CD4-positive, CD25-positive, alpha-beta regulatory T cell (primary cell): ENCODE measurements at places on chromosomes 5 and 9. TPM values are rescaled to one million over a fixed set of nuclear protein-coding genes. Genes with fewer than 3 reads are reported as not detected.

Gene WDR70
- 15.9 TPM for polyA plus RNA-seq

Gene CDC20B
- not detected for polyA plus RNA-seq

Gene IL33
- not detected for polyA plus RNA-seq

DNA sequence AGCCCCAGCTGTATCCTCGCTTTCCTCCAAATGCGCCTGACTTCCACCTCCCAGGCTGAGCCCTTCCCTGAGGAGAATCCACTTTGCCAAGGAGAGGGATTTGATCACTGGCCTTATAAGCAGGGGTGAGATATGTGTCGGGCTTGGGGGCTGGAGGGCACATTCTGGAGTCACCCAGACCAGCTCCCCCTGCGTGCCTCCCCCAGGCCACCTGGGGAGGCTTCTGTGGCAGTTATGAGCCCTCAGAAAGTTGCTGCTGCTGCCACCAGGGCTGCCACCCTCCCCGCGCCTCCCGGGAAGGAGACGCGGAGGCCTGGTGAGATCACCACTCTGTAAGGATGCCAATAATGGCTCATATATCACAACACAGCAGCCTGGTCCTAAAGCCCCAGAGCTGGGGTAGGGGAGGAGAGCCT, 211.5 kb downstream of the PAPPA start:
- no peak overlapping the region for H3K4me3 ChIP-seq
- no peak for DNase-seq
- H3K27me3 ChIP-seq, result no peaks in the 10 kb centered on the region
- no peaks in the 10 kb centered on the region for H3K36me3 ChIP-seq
- no peaks in the 10 kb centered on the region for H3K4me1 ChIP-seq

GRCh38 chr5:160175438-160176218, 53.7 kb upstream of the FABP6 start:
- H3K4me1 ChIP-seq, result no peaks in the 10 kb centered on the region
- no peak overlapping the region for H3K27ac ChIP-seq
- H3K27me3 ChIP-seq, result no peaks in the 10 kb centered on the region

GRCh38 chr5:36944607-36945225, 68.1 kb downstream of the NIPBL start:
- no peak overlapping the region for H3K27ac ChIP-seq
- H3K4me3 ChIP-seq, result no peak overlapping the region
- H3K36me3 ChIP-seq, result peaks cover 2% of the 10 kb centered on the region

- DNase-seq, result peak; percentile 4
- H3K4me3 ChIP-seq, result peak overlapping the region; percentile 76
- peaks cover 3% of the 10 kb centered on the region for H3K36me3 ChIP-seq
- peaks cover 34% of the 10 kb centered on the region for H3K4me1 ChIP-seq
- H3K27me3 ChIP-seq, result no peaks in the 10 kb centered on the region
- H3K27ac ChIP-seq, result peak overlapping the region; percentile 52
Observed at GRCh38 chr5:32280656-32281081, 32.1 kb downstream of the MTMR12 start.

- no peak overlapping the region for H3K4me3 ChIP-seq
- H3K27ac ChIP-seq, result no peak overlapping the region
- no peaks in the 10 kb centered on the region for H3K4me1 ChIP-seq
- no peaks in the 10 kb centered on the region for H3K36me3 ChIP-seq
Observed at GRCh38 chr9:96158909-96159575, 142.9 kb downstream of the HSD17B3 start.

DNA sequence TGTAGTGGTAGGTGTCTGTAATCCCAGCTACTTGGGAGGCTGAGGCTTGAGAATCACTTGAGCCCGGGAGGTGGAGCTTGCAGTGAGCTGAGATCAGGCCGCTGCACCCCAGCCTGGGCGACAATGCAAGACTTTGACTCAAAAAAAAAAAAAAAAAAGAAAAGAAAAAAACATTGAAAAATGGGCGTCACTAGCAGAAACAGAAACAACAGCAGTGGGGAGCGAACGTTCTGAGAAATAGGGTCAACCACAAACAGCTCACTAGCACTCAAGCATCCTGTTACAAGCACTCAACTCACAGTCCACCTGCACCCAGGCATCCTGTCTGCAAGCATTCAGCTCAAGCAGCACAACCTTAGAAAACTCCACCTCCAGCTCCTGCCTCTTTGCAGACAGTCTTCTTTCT, 17.2 kb downstream of the TRIM14 start:
- peak overlapping the region; percentile 87 for H3K27ac ChIP-seq
- H3K4me1 ChIP-seq, result peaks cover 99% of the 10 kb centered on the region
- peak overlapping the region; percentile 86 for H3K4me3 ChIP-seq
- H3K27me3 ChIP-seq, result no peaks in the 10 kb centered on the region

DNA sequence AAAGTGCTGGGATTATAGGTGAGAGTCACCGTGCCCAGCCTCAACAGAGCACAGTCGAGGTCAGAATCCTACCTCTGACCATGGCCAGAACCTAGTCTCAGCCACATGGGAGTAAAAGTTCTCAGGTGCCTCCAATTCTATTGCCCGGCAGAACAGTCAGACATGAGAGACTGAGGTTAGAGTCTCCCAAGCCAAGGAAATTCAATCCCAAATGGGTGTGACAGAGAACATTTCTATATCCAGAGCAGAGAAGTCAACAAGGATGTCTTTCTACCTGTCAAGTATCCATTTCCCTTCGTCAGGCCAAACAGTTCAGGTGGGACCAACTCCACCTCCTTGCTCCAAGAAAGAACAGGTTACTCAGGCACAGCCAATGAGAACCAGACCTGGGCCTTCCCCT, 10.5 kb downstream of the ANXA6 start:
- no peak overlapping the region for H3K4me3 ChIP-seq
- H3K4me1 ChIP-seq, result peaks cover 100% of the 10 kb centered on the region
- no peak overlapping the region for H3K27ac ChIP-seq

Gene INSL6
- not detected for polyA plus RNA-seq

DNA sequence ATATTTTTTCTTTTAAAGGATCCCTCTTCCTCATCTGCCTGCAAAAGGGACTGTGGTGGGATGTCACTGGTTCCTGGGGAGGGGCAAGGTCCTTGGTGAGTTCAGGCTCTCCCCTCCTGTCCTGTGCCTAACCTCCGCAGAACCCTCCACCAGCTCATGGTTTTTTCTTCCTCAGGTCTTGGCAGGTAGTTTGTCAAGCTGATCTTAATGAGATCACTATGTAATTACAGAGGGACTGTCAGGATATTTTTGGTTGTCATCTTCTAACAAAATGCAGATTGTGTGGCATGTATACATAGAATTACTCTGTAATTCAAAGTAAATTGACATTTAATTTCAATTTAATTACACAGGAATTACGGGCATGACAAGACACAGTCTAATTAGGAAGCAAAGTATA, 150.3 kb upstream of the SEMA6A start:
- no peaks in the 10 kb centered on the region for H3K36me3 ChIP-seq
- H3K4me1 ChIP-seq, result no peaks in the 10 kb centered on the region
- H3K4me3 ChIP-seq, result no peak overlapping the region
- DNase-seq, result no peak

GRCh38 chr9:115591584-115591984, 473.6 kb upstream of the TNC start:
- DNase-seq, result no peak
- peaks cover 2% of the 10 kb centered on the region for H3K27me3 ChIP-seq
- no peaks in the 10 kb centered on the region for H3K4me1 ChIP-seq
- no peak overlapping the region for H3K27ac ChIP-seq
- H3K4me3 ChIP-seq, result no peak overlapping the region

DNA sequence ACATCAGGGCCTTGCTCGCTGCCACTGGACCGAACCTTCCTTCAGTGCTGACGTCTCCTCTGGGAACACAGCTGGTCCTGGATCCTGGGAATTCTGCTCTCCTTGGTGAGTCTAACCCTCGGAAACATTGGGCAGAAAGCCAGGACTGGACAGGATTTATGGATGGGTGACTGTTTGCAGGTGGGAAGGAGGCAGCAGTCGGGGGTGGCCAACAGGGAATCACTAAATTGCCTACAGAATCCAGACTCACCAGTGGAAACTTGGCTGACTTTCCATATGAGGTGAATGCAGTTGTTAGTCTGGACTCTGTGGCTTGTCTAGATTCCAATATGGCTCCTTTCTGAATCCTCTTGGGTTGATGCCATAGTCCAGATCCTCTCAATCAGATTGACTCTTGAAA, 203.1 kb downstream of the SAXO1 start:
- no peaks in the 10 kb centered on the region for H3K27me3 ChIP-seq
- H3K4me3 ChIP-seq, result no peak overlapping the region
- H3K36me3 ChIP-seq, result no peaks in the 10 kb centered on the region
- H3K27ac ChIP-seq, result no peak overlapping the region
- DNase-seq, result no peak

Gene KIF27
- 1.3 TPM for polyA plus RNA-seq

DNA sequence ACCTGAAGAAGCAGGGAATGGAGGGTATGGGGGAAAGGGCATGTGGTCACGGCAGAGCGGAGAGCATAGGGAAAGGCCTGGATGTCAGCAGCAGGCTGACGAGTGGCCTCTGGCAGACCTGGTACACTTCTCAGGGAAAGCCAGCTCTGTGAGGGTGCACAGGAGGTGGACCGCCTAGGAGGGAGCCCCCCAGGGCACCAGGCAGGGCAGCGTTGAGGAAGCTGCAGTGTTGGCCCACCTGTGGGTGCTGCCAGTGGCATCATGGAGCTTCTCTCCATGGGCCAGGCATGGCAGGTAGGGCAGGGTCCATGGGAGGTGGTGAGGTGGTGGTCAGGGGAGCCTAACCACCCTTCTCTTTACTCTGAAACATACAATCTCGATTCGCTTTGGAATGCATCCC, 143.0 kb upstream of the PITX1 start:
- DNase-seq, result no peak
- H3K27ac ChIP-seq, result no peak overlapping the region
- H3K4me3 ChIP-seq, result no peak overlapping the region
- H3K36me3 ChIP-seq, result no peaks in the 10 kb centered on the region
- no peaks in the 10 kb centered on the region for H3K4me1 ChIP-seq

DNA sequence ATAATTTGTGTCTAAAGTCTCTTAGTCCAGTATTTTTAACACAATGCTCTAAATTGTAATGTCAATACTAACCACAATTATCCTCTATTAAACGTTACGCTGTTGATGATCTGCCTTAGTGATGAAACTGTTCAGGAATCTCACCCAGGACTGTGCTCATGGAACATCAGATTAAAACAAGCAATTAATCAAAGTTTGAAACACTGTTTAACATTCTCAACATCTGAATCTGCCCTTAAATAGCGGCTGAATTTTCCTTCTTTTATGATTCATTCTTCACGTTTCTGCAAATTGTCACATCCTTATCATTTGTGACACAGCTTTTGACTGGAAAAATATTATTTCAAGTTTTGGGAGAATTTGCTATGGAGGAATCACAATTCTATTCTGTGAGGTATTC, 113.8 kb downstream of the MARCHF11 start:
- no peak overlapping the region for H3K27ac ChIP-seq
- no peaks in the 10 kb centered on the region for H3K27me3 ChIP-seq
- no peaks in the 10 kb centered on the region for H3K36me3 ChIP-seq
- H3K4me1 ChIP-seq, result no peaks in the 10 kb centered on the region
- H3K4me3 ChIP-seq, result no peak overlapping the region

Gene CCL21
- polyA plus RNA-seq, result not detected

Gene PCDHB12
- polyA plus RNA-seq, result not detected

DNA sequence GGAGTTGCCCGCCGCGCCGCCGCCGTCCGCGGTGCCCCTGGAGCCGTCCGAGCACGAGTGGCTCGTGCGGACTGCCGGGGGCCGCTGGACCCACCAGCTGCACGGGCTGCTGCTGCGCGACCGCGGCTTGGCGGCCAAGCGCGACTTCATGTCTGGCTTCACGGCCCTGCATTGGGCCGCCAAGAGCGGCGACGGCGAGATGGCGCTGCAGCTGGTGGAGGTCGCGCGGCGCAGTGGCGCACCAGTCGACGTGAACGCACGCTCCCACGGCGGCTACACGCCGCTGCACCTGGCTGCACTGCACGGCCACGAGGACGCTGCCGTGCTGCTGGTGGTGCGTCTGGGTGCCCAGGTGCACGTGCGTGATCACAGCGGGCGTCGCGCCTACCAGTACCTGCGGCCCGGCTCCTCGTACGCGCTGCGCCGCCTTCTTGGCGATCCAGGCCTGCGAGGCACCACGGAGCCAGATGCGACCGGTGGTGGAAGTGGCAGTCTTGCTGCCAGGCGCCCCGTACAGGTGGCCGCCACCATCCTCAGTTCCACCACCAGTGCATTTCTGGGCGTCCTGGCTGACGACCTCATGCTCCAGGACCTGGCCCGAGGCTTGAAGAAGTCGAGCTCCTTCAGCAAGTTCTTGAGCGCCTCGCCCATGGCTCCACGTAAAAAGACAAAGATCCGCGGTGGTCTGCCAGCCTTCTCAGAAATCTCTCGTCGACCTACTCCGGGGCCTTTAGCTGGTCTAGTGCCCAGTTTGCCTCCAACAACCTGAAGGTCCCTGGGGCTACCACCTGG, 1.6 kb downstream of the SOWAHA start:
- H3K4me3 ChIP-seq, result no peak overlapping the region
- no peak for DNase-seq
- H3K36me3 ChIP-seq, result no peaks in the 10 kb centered on the region
- peaks cover 23% of the 10 kb centered on the region for H3K27me3 ChIP-seq

DNA sequence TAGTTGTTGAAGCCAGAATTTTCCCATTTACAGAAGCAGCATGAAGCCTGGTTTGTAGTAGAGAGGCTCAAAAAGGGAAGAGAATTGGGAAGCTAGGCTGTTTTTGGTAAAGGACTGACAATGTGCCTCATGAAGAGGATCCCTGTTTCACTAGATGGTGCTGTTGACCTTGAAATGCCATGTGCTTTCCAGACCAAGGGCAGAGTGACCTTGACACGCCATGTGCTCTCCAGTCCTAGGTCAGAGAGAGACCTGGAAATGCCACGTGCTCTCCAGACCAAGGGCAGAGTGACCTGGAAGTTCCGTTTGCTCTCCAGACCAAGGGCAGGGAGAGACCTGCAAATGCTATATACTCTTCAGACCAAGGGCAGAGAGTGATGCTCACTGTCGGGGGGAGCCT, 32.0 kb downstream of the UNC13B start:
- no peaks in the 10 kb centered on the region for H3K27me3 ChIP-seq
- no peak for DNase-seq
- H3K36me3 ChIP-seq, result no peaks in the 10 kb centered on the region
- no peak overlapping the region for H3K4me3 ChIP-seq
- no peak overlapping the region for H3K27ac ChIP-seq

Gene TAF11L8
- polyA plus RNA-seq, result not detected

Gene BARHL1
- polyA plus RNA-seq, result not detected

- H3K4me3 ChIP-seq, result no peak overlapping the region
- no peaks in the 10 kb centered on the region for H3K4me1 ChIP-seq
- DNase-seq, result no peak
Observed at GRCh38 chr5:125717209-125717608, 706.0 kb upstream of the GRAMD2B start.

Gene SH2D3C
- 17.9 TPM for polyA plus RNA-seq

DNA sequence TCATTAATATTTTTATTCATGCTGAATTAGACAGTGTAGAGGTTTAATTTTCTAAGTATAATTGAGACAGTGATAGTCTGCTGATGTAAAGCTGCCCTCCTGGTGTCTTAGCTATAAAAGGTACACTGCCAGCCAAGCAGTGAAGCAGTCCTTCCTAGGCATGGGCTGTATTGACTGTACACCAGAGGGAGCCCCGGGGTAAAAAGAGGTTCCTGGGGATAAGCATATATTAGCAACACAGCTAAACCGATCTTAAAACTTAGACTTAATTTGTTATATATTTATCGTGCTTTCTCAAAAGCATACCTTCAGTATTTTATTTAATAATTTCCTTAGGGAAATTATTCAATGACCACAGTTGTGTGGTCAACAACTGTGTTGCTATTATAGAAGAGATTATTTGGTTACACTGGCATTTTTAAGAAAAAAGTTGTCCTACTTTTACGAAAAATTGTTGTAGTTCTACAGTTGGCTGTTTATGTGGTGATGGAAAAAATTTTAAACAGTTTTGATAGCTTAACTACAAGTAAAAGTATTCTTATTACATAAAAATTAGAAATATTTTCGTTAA, 68.8 kb downstream of the ELL2 start:
- H3K4me1 ChIP-seq, result no peaks in the 10 kb centered on the region
- H3K36me3 ChIP-seq, result peaks cover 5% of the 10 kb centered on the region
- H3K27me3 ChIP-seq, result no peaks in the 10 kb centered on the region

Gene DBH
- polyA plus RNA-seq, result not detected

Gene NR6A1
- not detected for polyA plus RNA-seq
